AG04449 (cell line): ENCODE measurements at places on chromosomes 12 and 14.

DNA sequence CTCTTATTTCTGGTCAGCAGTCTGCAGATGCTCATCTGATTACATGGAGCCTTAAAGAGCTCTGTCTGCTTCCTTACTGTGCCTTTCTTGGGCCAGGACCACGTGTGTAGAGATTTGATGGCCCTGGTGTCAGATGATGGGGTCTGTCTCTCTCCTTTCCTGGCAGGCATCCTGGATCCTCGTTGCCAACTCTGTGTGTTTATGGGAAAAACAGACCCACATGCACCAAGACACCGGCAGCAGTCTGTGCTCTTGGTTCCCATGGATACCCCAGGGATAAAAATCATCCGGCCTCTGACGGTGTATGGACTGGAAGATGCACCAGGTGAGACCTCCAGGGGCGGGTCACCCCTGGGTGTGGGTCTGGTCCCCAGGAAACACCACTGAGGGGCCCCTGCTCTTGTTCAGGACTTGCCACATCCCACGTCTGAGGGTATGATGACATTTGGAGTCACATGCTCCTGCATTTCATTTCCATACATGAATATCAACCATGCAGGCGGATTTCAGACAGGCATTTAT is 18.5 kb upstream of the ALDH2 start:
- DNase-seq: no peak

- no peak for DNase-seq
Observed at GRCh38 chr12:94525951-94526350, 66.3 kb upstream of the CEP83 start.

DNA sequence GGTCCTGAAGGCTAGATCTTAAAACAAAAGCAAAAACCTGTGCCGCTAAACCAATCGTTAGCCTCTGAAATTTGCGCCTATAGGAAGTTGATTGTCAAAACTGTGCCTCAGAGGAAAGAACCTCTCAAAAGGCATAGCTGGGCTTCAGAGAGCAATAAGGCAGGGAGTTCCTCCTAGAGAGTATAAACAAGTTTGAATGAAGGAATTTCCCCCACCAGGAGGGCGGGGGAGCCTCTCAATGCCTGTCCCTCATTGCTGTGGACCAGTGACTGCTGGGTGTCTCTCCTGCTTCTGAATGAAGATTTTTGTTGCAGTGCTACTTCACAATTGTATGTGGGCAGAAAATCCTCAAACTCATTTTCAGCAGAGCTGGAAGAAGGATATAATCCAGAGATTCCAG is 88.6 kb downstream of the KCNK10 start:
- no peak for DNase-seq

- no peak for DNase-seq
Observed at GRCh38 chr14:58198086-58198485, 1.9 kb upstream of the ACTR10 start.

GRCh38 chr12:122060081-122060501 is 18.5 kb upstream of the MLXIP start:
- no peak for DNase-seq

GRCh38 chr12:49809906-49810389 is 18.3 kb downstream of the NCKAP5L start:
- DNase-seq: no peak

DNA sequence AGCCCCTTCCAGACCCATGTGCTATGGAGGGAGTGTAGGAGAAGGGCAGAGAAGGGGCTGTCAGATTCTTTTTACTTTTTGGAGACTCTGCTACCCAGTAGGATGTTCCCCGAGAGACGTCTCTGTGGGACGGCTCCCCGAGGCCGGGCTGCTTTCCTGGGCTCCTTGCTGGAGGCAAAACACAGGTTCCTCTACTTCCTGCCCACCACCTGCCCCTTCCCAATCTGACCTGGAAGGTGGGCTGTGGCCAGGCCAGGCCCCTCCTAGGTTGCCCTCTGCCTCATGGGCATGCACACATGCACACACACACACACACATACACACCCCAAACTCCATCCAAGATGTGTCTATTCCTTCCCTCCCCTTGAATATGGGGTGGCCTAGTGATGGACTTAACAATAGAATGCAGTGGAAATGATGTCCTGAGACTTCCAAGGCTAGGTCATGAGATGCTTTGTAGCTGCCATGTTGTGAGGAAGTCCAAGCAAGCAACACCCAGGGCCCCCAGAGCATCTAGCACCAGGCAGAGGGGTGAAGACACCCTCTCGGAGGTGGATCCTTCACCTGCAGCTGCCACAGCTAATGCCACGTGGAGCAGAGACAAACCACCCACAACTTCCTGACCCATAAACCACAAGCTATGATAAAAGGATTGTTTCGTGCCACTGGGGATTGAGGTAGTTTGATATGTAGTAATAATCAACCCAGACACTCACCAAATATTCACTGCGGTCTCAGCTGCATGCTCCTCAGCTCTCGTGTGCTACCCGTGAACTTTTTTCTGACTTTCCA is 1.6 kb upstream of the ASB2 start:
- DNase-seq: no peak

GRCh38 chr14:87955501-87955900 is 37.5 kb downstream of the GALC start:
- DNase-seq: no peak

- DNase-seq: no peak
Observed at GRCh38 chr12:55972042-55972441, 1.8 kb upstream of the RAB5B start.

GRCh38 chr14:36718216-36718615 is 56.6 kb downstream of the PAX9 start:
- DNase-seq: no peak

DNA sequence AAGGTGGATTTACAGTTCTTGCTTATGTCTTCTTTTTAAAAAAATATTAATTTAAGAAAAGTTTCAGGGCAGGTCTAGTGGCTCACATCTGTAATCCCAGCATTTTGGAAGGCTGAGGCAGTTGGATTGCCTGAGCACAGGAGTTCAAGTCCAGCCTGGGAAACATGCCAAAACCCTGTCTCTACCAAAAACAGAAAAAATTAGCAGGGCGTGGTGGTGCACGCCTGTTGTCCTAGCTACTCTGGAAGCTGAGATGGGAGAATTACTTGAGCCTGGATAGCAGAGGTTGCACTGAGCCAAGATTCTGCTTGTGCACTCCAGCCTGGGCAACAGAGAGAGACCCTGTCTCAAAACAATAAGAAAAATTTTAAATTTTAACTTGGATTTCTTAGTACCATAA is 5.4 kb upstream of the TAS2R46 start:
- no peak for DNase-seq

GRCh38 chr12:5217936-5218335 is 174.3 kb downstream of the KCNA5 start:
- no peak for DNase-seq

- DNase-seq: no peak
Observed at GRCh38 chr12:7712841-7713442, 1.7 kb downstream of the DPPA3 start.

DNA sequence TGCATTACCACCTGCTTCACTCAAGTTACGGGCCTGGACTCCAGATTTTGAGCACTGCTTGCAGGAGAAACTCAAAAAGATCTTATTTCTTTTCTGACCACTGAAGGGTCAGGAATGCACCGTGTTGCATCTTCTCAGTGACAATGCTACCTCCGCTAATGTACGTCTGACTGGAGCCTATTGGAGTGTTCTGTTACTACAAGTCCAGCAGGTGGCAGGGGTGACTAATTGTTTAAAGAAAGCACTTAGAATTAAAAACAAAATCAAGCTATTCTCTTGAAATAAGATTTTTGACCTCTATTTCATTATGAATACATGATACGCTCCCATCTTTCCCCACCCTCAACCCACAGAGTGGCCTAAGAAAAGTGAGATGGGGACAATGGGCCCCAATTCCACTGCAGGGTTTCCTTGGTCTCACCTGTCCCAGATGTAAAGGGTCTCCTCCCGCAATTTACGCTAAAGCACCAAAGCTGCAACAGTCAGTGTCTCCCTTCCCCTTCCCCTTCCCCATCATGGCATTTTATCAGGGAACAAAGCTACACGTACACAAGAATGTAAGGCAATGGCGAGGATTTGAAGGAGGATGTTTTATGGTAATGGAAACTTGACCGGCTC is 2.2 kb downstream of the TBPL2 start:
- DNase-seq: no peak

- no peak for DNase-seq
Observed at GRCh38 chr12:127300753-127301152, 966.2 kb upstream of the TMEM132C start.

DNA sequence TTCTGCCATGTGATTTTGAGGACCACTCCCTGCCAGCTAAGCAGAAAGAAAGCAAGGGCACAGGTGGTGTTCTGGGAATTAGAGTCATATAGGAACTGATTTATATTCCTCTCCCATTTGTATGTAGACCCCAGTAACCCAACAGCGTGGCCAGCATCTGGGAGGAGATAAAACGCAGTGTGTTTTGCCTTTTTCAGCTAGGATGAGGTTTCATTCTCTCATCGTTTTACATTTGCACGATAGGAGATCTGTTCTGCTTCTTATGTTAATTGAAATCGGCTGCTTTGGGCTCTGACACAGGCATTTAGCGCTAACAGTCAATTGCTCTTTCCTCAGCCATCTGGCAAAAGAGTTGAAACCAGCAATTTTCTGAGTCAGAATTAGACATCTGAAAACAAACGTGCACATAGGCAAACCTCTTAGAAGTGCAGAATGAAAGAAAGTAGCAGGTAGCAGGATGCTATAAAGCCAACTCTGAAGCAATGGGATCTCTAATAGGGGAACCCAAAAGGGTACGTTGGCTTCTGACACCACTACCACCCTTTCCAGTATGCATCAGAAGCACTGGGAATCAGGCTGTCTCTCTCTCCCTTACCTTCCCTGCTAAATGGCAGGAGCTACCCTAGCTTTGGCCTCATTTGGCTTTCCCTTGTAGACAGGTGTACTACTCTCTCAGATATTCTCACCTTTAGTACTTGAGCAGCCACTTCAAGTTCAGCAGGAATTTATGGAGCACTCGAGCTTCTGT is 219.1 kb downstream of the PHLDA1 start:
- DNase-seq: peak; percentile 54

- no peak for DNase-seq
Observed at GRCh38 chr14:63418020-63418419, 99.3 kb upstream of the GPHB5 start.

GRCh38 chr14:21025371-21026273 is 761 bp upstream of the NDRG2 start:
- no peak for DNase-seq

- no peak for DNase-seq
Observed at GRCh38 chr12:107127482-107128430, 34.4 kb upstream of the CRY1 start.

GRCh38 chr12:25152055-25152454 is 42.9 kb downstream of the DNAI7 start:
- no peak for DNase-seq

- no peak for DNase-seq
Observed at GRCh38 chr14:68946489-68946822, 32.6 kb downstream of the ACTN1 start.

DNA sequence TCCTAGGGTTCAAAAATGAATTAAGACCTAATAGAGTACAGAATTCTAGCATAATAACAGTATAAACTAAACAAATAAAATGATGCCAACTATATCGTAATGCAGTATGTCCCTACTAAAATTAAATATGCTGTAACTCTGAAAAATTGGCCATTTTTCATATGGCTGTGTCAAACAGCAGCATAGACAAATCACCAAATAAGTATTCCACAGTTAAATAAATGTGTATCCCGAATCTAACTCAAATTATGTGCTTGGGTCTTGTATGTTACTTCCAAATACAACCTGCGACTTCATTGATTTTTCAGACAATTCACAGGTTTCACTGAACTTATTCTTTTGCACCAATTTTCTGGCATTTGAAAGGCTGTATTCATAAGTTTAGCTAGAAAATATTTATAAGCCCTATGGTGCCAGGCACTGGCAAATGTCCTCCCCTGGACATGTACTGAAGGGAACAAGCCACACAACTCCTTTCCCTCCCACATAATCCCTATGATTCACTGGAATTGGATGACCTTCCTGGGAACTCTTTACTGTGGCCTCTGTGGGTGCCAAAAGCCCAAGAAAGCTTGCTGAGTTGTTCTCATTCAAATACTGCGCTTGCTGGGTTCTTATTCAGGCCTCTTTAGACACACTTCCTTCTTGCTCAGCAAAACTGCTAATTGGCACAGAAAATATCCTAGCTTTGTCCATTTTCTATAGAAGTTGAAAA is 108.8 kb downstream of the KITLG start:
- DNase-seq: no peak

GRCh38 chr12:51076236-51076930 is 7.0 kb downstream of the CSRNP2 start:
- DNase-seq: no peak

GRCh38 chr12:6167327-6168280 is 32.6 kb upstream of the CD9 start:
- peak; percentile 71 for DNase-seq

GRCh38 chr14:25231004-25231403 is 181.1 kb upstream of the STXBP6 start:
- DNase-seq: no peak

DNA sequence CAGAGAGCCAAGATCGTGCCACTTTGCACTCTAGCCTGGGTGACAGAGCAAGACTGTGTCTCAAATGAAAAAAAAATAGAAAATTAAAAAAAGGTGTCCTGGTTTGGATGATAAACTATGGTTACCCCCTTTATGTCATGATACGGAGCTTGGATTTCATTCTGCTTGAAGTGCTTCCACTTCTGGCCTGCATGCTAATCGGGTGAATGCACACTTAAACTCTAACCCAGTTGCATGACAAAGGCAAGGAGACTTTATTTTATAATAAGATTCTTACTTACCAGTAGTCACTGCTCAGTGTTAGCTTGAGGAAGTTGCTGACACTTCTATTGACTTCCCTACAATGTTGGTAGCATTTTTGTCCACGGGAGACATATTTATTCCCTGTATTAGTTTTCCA is 24.3 kb downstream of the CFAP54 start:
- DNase-seq: no peak

- no peak for DNase-seq
Observed at GRCh38 chr12:22653075-22653474, 28.1 kb downstream of the ETNK1 start.

- peak; percentile 45 for DNase-seq
Observed at GRCh38 chr14:71682337-71682736, 249.9 kb upstream of the RGS6 start.

DNA sequence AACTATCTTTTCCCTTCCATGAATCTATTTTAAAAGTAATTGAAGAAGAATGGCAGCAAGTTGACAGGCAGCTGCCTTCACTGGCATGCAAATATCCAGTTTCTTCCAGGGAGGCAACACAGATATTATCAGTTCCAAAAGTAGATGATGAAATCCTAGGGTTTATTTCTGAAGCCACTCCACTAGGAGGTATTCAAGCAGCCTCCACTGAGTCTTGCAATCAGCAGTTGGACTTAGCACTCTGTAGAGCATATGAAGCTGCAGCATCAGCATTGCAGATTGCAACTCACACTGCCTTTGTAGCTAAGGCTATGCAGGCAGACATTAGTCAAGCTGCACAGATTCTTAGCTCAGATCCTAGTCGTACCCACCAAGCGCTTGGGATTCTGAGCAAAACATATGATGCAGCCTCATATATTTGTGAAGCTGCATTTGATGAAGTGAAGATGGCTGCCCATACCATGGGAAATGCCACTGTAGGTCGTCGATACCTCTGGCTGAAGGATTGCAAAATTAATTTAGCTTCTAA is 18.4 kb downstream of the TMPO start:
- DNase-seq: peak; percentile 24
